Nucleus accumbens (tissue), 56 donors: ENCODE measurements at places on chromosomes 12 and 14.

- no peak for DNase-seq
These were observed 3.2 kb downstream of the AJUBA start for GRCh38 chr14:22978981-22979671.

DNA sequence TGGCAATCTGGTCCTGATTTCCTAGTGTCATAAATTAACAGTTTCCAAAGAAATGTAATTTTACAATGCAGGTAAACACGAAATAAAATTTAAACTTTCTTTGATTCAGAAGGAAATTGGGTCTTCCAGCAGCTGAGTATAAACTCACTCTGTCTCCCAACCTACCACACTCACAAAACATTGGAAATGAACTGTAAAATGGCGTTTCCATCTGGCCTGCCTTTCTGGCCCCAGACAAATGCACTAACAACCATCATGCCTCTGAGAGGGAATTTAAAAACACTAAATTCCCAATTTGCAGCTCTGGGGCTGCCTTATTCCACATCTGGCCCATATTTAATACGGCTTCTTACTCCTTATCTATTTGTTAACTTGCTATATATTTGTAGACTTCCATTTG is 19.3 kb downstream of the ATP2B1 start:
- DNase-seq = no peak

DNA sequence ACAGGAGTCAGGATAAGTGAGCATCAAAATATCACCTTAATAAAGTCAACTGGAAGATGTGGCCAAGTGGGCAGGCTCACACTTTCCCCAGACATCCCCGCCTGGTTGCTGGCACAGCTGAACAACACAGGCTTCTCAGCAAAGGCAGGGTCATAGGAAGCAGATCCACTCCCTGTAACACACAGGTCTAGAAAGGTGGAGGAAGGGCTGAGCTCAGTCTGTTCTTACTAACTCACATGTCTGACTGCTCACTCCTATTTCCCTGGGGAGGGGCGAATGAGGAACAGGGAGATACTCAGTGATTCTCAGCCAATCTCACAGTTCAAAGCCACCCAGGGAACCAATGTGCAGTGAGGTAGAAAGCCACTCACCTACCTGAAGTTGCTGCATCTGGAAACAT is 45.0 kb upstream of the AMN1 start:
- no peak for DNase-seq

DNA sequence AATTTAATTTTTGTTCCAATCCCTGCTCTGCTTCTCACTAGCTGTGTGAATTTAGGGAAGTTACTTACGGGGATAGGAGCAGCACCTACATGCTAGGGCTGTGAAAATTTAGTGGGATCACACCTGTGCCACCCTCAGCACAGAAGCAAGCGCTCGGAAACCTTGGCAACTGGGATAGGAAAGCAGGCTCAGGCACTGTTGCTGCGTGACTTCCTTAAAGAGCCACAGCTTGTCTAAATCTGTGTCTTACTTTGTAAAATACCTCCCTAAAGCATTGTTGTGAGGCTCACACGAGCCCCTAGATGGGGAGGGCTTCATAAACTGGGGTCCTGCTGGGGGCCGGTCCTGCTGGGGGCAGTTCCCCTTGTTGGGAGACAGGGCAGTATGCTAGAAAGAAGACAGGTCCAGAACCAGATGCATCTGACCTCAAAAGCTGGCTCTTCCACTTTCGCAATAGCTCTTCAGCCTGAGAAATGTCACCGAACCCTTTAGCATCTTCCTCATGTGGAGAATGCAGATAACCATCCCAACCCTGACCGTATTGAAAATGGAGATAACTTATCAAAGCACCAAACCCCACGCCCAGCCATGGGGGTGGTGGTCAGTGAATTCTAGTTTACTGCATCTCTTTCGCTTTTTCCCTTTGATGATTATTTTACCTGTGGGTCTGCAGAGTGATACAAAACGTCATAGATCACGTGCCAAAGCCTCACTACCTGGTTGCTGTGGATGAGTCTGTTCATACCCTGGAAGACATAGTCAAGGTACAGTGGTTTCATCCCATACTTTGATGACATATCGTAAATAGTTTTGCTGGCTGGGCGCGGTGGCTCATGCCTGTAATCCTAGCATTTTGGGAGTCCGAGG is 54.1 kb downstream of the AK7 start:
- no peak for DNase-seq

- DNase-seq = no peak
These were observed 328.8 kb upstream of the NOVA1 start for GRCh38 chr14:26926585-26926984.

DNA sequence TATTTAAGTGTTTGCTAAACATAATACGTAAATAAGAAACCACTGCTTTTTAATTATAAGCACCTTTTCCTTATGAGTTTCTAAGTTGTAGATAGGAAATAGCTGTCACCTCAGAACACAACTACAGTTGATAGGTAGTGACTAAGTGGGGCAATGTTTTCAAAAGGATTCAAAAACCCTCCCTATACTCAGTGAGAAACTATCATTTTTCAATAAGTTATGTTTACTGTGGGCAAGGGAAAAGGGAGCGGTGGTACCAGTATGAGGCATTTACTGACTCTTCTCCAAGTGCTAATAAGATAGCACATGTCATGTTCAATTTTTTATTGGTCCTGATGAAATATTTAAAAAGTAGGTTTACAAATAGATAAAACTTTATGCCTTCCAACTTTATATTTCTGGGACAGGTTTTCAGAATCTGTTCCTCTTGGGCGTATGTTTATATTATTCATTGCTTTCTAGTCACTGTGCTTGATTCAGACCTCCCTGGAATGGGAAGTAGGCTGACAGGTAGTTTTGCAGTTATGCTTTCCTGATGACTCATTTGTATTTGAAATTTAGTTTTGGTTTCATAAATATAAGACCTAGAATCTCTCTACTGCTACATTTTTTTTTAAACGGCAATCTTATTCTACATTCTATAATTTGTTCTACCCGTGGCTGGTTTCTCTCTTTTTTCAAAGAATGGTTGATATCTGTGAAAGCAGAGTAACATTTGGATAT is 153.1 kb downstream of the TMEM117 start:
- no peak for DNase-seq

- DNase-seq = no peak
These were observed 45.7 kb upstream of the CPM start for GRCh38 chr12:68978678-68979077.

GRCh38 chr14:55794655-55795595 is 214.9 kb downstream of the KTN1 start:
- no peak for DNase-seq

DNA sequence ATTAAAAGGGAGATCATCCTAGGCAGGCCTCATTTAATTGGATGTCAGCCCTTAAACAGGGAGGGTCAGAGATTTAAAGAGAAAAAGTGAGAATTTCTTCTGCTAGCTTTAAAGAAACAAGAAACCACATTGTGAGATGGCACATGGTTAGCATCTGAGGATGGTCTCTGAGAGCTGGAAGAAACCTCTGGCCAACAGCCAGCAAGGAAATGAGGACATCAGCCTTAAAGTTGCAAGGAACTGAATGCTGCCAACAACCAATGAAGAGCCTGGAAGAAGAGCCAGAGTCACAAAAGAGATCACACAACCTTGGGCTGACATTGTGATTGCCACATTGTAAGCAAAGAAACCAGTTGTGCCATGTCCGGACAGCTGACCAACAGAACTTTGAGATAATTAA is 17.5 kb upstream of the FAR2 start:
- DNase-seq = no peak

DNA sequence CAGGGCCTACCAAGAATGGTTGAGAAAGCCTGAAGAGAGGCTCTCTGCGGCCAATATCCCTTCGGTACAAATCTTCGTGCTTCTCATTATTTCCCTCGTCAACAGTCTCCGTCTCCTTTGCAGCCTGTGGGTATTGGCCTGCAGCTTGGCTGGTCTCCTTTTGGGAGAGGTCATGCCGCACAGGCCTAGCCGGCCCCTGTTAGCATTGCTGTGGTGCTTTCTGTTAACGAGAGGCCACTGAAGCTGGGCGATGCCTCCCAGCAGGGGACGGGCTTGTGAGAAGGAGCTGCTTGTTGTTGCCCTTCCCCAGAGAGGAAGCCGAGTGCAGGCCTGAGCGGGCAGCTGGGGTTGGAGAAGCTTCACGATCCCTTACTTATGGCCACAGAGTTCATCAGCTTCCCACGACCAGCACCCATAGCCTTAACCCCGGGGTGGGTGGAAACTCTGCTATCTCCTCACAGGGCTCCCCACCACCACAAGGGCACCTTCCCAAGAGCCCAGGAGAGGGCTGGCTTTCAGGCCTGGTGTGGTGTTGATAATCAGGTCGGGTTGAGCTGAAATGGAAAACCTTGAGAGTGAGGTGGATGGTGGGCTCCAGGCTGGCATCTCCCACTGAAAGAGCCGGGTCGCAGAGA is 228.6 kb downstream of the ZFP36L1 start:
- no peak for DNase-seq

- DNase-seq = peak; percentile 50
These were observed 17.4 kb downstream of the SDSL start for GRCh38 chr12:113439606-113440030.

DNA sequence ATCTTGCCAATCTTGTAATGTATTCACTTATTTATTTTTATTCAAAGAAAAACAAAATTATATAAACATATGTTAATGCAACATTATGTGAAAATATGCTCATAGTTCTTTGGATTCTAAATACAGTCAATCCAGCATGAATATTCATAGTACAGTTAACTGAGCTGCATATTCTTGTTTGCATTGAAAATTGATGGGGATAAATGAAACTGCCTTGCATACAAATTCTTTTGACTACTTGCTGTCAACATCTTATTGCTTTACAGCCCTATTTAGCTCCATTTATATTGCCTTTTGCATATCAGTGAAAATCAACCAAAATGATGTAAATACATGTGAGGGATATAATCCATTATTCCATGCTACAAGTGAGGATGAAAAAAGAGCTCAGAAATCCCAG is 135.3 kb downstream of the CCER1 start:
- no peak for DNase-seq

DNA sequence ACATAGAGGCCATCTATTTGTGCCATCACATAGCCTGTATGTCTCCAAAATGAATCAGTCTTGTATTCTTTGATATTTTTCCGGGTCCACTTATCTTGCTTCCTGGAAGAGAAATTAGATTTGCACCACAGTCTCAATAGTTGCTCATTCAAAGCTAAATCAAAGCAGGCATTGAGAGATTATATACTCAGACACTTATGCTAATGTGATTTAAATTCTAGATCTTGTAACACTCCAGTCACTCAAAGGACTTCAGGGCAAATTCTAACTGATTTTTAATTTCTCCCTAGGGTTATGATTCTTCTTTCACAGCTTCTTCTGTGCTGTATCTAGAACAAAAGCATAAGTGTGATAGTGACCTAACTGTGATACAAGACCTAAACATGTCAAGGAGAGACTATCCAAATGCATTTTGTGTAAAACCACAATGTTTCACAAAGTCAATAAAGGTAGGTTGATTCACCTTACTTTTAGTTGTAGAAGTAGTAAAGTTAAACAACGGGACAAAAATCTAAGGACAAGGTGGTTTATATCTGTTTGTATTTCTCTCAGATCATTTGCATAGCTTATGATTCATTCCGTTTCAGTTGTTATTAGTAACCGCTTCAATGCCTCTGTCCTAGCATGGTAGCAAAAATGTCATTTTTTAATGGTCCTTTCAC is 26.8 kb downstream of the PLBD1 start:
- no peak for DNase-seq

GRCh38 chr14:61536661-61537562 is 158.4 kb upstream of the HIF1A start:
- no peak for DNase-seq

- no peak for DNase-seq
These were observed 102.3 kb upstream of the CPSF6 start for GRCh38 chr12:69136931-69137613.

- no peak for DNase-seq
These were observed 7.4 kb upstream of the GLRX5 start for GRCh38 chr14:95527387-95528002.

GRCh38 chr14:76919431-76920330 is 93.5 kb downstream of the LRRC74A start:
- DNase-seq = no peak

- DNase-seq = no peak
These were observed 192.8 kb downstream of the NRXN3 start for GRCh38 chr14:78363008-78363407.

DNA sequence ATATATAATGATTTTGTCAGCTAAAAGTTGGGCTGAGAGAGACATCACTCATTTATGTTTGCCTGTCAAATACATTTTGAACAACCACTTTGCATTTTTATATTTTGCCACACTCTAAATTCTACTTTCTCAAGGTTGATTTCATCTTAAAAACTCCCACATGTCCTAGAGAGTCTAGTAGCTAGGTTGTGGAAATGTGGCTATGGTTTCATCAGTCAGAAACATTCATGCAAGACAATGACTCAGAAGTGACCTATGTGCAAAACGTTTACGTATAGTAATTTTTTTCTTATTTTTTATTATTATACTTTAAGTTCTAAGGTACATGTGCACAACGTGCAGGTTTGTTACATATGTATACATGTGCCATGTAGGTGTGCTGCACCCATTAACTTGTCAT is 27.4 kb upstream of the PRKD1 start:
- no peak for DNase-seq

GRCh38 chr14:72663076-72663487 is 230.8 kb downstream of the DPF3 start:
- no peak for DNase-seq

DNA sequence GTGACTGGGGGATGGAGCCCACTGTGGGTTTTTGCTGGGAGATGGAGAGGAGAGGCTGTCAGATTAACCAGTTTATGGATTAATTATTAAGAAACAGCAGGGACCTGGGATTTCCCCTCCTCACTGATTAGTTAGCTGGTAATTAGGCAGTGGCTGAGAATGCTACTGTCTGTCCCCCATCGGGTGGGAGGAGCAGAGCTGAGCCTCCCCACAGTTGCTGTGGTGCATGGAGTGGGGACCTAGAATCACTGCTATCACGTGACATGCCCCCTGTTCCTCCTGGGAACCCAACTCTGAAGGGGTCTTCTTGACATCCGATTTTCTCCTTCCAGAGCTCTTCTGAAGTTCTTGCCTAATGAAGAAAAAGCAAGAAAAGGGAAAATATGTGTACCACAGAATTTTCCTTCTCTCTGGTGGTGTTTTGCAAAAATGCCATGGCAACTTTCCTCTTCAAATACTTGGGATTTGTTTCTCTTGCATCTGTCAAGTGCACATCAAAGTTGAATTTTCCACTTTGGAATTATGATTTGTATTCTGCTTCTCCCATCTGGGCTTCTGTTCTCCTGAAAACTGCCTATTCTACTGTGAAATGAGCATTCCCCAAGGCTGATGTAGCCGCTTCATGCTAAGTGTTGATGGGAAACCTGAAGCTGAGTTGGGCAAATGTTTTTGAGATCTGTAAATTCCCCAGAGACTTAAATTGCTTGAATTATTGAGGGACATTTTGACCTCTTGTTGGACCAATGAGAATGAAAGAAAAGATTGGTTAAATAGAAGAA is 264.2 kb downstream of the RGS6 start:
- DNase-seq = no peak

DNA sequence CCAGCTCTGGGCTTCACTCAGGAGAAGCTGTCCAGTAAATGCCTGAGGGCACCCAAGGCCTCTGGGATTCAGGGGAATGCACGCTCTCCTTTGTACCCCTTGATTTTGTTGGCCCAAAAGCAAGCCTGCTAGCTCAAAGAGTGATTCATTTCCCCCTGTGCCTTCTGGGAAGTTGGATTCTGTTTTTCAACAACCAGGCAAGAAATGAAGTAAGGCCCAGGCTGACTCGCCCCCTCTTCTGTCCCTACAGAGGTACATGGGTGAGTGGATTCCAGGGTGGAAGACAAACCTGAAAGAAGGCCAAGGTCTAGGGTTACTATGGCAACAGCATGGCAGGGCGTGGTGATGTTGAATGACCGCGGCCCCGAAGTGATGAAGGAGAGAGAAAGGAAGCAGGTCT is 9.3 kb upstream of the SERPINA5 start:
- no peak for DNase-seq
